ENCODE measurements at places on chromosomes 7 and 10.
A peak's percentile ranks its signal among the peaks of the same experiment; 100 is the strongest.

DNA sequence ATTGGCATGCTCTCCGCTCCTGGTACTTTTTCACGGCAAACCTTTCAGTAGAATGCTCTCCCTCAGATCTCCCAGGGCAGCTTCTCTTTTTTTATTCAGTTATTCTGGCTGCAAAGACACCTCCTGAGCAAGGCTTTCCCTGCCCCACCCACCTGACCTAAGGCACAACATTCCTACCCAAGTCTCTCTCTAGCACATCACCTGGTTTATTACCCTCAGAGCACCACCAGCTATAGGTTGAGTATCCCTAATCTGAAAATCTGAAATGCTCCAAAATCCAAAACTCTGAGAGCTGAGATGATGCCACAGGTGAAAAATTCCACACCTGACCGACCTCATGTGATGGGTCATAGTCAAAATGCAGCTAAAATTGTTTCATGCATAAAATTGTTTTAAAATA lies 99.6 kb downstream of the GLI3 start:
- no peak for DNase-seq

DNA sequence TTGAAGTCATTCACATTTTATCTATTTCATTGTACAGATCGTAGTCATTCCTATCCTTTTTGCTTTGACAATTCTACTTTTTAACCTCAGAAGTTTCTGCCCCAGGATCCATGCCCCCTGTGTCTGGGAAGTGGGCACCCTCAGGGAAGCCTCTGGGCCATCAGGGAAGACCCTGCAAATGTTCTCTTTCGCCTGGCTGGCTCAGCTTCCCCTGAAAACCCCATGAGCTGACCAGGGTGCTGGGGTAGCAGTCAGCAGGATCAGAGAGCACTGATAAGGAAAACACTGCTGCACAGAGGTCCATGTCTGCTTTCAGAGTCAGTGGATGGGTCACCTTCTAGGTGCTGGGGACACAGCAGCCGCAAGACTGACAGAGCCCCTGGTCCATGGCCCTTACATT lies 23.8 kb downstream of the CUZD1 start:
- no peak for DNase-seq

- no peak for DNase-seq
These were observed 1.6 kb upstream of the CADPS2 start for GRCh38 chr7:122887848-122888247.

DNA sequence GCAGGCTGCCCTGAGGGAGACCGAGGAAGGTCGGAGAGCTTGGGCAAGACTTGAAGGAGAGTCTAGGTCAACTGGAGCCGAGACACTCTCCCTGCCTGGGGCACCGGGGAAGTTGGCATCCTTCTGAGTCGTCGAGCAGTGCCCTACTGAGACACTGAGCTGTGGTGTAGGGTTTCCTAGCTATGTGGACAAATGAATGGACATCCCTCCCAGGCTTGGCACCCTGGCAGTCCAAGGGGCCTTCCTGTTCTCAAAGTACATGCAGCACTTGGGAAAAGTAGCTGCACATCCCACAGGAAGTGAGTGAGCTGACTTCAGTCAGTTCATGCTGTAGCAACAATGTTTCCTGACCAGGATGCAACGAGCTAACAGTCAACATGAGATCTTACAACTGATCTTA lies 57.2 kb upstream of the INPP5A start:
- DNase-seq, result no peak

DNA sequence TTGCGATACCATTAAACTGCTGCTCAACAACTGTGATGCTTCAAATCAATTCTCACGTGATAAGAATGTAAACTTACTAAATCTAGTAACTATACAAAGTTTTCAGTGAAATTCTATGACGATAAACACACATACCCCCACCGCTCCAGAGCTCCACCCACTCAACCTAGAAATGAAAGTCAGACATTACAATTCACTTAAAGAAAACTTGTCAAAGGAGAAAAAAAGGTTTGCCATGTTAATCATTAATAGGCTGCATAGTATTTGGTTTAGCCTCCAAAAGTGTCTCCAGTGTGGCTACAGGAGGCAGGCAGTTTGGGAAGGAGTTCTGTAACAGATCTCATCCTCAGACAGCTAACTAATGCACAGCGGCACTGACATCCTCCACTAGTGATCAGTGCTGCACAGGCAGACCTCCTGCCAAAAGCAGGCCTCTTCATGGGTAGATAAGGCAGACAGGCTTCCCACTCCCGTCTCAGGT lies 3.1 kb downstream of the HERPUD2 start:
- peak; percentile 37 for DNase-seq

GRCh38 chr7:7917593-7917992 lies 51.0 kb upstream of the GLCCI1 start:
- no peak for DNase-seq

- DNase-seq, result no peak
These were observed 258.0 kb upstream of the LYZL1 start for GRCh38 chr10:29030900-29031299.

DNA sequence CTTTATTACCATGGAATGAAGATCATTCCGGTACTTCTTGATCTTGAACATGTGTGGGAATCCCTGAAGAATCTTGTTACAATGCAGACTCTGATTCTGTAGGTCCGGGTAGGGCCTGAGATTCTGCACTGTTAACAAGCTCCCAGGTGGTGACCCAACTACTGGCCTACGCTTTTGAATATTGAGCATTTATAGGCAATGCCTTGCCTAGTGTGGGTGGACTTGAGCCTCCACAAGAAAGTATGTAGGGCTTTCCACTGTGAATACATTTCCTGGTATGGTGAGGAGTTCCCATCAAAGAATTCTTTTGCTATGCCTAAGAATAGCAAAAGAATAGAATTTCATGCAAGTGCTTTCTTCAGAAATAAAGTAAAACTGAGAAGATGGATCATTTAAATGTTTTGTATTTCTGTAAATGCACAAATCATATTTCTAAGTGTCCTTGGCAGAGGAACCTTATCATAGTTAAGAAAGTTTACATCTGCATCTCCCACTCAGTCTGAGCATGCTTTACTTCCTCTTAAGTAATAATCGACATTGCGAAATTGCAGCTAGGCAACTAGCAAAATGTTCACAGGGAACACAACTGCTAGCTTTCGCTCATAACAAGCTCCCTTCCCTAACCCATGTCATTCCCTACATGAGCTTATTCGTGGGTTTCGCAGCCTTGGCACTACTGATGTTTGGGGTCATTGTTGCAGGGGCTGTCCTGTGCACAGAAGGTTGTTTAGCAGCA lies 71.4 kb downstream of the AHR start:
- no peak for DNase-seq

DNA sequence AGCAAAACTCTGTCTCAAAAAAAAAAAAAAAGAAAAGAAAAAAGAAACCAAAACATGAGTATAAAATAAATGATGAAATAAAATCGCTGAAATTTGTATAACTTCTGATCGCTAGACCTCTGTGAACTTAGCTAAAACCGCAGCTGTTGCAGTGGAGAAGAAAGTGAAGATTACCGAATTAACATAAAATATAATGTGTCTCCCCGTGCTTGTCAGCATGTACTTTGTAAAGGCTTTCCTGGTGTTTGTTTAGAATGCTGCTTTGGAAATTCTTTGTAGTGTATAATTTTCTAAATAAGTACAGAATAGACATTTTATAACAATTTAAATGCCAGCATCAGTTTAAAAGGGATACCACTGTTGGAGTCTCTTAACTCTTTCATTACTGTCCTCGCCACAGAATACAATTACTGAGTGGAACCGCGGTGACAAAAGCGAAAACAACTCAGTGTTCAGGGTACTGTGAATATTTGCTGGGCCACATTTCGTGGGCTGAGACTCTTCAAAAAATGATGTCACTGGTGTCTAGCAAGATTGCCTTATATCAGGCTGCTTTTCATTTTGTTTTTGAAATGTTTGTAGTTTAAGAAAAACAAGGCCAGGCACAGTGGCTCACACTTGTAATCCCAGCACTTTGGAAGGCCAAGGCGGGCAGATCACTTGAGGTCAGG lies 167.7 kb downstream of the NSUN6 start:
- no peak for DNase-seq

- DNase-seq, result no peak
These were observed 284.5 kb upstream of the DKK1 start for GRCh38 chr10:52029628-52030027.

DNA sequence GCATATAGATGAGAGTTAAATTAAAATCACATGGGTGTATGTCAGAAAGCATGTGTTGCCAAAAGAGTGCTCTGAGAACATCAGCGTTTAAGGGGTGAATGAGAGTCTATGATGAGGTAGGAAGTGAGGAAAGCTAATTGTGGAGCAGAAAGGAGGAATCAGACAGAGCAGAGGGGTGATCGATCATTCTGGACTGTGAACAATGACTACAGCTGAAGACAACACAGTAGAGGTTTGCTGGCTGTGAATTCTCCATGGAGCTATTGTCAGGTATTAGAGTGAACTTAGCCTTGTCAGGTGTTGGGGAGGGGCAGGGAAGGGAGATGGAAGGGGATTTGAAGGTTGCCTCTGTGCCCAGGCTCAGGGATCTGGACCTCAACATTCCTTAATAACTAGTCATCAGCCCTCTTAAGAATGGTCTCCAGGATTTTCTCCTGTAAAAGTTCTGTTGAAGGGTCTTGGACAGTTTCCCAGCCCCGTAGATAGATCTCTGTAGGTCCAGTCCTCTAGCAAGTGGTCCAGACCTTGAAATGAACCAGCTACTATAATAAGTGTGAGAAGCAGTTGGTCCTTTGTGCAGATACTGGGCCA lies 57.1 kb downstream of the KIF5B start:
- DNase-seq, result no peak

GRCh38 chr10:21314111-21314626 lies 211.3 kb downstream of the SKIDA1 start:
- DNase-seq, result no peak

DNA sequence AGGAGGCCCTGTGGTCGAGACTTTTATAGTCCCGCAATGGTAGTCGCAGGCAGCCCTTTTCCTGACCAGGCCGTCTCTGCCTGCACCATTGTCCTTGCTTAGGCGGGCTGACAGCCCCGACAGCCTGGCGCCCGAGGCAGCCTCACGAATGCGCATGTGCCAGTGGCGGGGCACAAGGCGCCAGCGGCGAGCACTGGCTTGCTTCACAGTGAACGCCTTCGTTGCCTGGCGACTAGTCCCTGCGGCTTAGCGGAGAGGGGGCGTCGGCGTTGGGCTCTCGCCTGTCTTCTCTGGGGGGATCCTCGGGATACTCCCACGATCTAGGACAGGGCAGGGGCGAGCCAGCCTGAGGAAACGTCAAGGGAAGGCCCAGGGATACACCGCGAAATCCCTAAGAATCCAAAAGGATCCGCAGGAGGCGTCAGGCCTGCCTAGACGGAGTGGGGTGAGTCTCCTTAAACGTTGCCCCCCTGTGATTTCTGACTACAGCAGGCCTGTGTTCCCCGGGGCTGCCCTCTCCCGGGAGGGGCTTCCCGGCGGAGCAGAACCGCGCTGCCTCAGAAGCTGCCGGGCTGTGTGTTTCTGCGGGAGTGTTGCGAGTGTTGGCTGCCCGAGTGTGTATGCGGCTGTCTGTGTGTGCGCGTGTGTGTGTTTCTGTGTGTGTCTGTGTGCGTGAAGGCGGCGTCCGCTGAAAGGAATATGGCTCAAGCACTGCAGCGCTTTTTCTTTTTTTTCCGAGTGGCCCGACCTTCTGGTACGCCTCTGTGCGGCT lies 20.5 kb upstream of the ZNF273 start:
- DNase-seq, result peak; percentile 50

DNA sequence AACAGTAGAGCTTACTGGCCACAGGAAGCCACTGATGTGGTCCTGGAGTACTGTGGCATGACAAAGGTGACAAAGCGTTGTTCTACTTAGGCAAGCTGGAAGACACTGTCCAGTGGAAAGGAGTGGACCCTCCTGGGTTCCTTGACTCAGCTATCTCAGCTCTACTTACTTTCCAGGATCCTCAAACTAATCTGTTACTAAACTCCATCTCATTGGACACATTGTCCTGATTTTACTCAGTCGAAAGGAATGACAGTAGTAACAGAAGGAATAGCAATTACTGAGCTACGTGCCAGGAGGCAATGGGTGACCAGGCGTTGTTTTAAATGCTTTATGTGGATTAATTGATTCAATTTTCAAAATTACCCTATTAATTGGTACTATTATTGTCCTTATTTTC lies 41.6 kb downstream of the ABLIM1 start:
- DNase-seq, result no peak

GRCh38 chr7:91285696-91286355 lies 21.6 kb downstream of the FZD1 start:
- no peak for DNase-seq

All from stimulated activated naive CD8-positive, alpha-beta T cell treated with anti-CD3 and anti-CD28 coated beads, Interleukin-15, Interleukin-2, amounts not matched to agents 100 U/mL and 50 U/mL, for 24 hours (primary cell).